ENCODE measurements at places on chromosomes 5 and 9.

GRCh38 chr9:104879555-104880309 is 48.2 kb downstream of the ABCA1 start:
- DNase-seq, result no peak

DNA sequence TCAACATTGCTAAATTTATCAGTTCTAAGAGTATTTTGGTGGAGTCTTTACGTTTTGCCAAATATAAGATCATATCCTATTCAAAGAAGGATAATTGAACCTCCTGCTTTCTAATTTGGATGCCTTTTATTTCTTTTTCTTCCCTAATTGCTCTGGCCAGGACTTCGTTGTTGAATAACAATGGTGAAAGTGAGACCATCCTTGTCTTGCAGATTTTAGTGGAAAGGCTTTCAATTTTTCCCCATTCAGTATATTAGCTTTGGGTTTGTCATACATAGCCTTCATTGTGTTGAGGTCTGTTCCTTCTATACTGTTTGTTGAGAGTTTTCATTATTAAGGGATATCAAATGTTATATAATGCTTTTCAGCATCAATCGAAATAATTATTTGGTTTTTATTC is 1974.2 kb upstream of the ACO1 start:
- no peak for DNase-seq

DNA sequence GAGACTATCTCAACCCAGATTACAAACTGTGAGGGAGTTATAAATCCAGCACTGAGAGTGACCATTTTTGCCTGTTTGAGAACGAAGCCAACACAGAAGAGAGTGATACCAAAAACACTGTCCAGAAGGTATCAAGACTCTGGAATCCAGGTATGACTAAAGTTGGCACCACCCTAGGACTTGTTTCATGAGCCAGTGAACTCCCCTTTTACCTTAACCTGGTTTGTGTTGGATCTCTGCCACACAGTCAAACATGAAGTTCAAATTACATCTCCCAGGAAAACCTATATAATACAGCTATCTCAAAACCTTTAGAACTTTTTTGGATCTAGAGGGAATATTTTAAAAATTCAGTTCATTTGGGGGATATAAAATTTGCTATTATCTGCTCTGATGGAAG is 11.4 kb downstream of the ZBTB5 start:
- DNase-seq, result no peak

DNA sequence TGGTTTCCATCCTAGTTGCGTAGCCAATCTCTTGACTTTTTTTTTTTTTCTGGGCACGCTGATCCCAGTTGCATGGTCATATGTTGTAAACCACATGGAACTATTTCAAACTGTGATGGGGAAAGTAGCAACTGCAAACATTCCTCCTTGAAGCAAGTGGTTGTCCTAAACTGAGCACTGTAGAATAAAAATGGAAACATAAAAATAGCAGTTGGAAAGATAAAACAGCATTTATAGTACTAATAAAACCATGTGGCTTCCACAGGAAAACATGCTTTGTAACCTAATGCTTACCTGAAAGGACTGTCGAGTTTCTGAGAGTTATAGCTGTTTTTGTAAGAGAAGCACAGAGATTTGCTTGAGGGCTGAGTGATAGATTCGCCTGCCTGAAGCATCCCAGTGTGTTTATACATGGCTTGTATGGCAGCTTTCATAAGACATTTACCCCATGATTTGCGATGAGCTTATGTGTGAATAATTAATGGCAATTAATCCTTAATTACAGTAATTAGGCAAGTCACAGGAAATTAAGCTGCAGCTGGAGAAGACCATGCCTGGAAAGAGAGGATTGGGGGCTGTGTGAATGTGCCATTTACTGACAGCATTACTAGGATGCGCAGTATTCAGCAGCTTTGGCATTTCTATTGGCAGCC is 136.5 kb downstream of the PBX3 start:
- no peak for DNase-seq

DNA sequence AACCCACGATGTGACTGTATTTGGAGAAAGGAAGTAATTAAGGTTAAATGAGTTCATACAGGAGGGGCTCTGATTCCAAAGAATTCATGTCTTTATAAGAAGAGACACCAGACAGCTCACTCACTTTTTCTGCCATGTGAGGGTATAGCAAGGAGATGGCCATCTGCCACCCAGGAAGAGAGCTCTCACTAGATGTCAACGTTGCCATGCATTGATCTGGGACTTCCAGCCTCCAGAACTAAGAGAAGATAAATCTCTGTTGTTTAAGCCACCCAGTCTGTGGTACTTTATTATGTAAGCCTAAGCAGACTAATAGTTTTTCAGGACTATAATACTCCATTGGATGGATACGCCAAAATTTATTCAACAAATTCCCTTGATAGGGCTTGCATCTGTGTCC is 89.8 kb upstream of the RAD23B start:
- no peak for DNase-seq

- no peak for DNase-seq
Observed at GRCh38 chr9:87644659-87645058, 81.3 kb upstream of the CTSL start.

DNA sequence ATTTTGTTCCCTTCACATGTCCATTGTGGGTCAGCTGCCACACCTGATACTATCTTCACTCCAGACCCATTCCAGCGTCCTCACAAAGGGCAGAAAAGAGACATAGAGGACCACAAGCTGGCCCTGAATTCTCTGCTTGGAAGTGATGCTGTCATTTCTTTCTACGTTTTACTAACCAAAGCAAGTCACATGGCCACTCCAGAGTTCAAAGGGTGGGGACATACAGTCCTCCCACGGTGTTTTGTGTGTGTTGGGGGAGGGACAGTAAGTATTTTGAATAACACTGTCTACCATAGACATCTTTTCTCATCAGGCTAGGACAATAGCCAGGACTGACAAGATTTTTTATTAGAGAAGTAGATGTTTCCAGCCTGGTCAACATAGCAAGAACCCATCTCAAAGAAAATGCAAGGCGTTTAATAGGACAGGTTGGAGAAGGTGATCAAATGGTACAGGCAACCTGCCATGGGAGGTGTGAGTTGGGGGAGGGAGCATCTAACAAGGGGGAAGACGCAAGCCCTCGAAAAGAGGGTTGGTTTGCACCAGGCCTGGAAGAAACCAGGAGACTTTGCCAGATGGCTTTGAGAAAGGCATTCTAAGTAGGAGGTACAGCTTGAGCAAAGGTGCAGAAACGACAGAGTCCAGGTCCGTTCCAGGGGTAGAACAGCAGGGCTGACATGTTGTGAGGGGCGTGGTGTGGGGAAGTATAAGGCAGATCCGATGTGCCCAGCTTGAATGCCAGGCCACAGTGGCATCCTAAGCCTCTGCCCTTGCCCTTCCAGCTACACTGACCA is 11.3 kb upstream of the GLIPR2 start:
- no peak for DNase-seq

GRCh38 chr9:122286764-122287163 is 22.1 kb downstream of the MRRF start:
- no peak for DNase-seq

DNA sequence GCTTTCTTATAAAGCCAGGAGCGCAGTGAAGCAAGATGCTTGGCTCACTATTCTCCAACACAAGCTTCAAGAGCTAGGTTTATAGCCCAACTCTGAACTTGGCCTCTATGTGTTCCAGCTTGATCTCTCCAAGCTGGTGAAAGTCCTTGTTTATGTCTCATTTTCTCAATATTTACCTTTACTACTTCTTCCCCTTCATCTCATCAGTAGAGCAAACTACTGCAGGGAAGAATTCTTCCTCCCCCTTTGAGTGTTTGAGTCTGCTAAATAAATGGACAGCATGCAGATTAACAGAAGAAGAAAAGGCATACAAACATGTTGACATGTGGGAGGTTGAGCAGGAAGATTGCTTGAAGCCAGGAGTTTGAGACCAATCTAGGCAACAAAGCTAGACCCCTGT is 460.7 kb downstream of the ZNF608 start:
- DNase-seq, result no peak

DNA sequence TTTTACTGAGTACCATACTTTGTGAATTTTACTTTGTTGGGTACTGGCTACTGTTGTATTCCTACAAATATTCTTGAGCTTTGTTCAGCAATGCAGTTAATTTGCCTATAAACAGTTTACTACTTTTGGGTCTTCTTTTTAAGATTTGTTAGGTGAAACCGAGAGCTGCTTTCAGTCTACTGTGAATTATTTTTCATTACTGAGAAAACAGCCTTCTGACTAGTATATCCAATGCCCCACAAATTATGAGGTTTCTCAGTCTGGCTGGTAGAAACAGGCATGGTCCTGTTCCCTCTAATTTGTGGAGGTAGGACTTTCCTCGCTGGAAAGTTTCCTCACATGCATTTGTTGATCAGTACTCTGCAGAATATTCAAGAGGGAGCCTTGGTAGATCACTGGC is 392.0 kb downstream of the ZSWIM6 start:
- no peak for DNase-seq

GRCh38 chr5:123748239-123748638 is 236.3 kb downstream of the CSNK1G3 start:
- no peak for DNase-seq

- no peak for DNase-seq
Observed at GRCh38 chr9:35691334-35691650, 1.6 kb upstream of the TPM2 start.

DNA sequence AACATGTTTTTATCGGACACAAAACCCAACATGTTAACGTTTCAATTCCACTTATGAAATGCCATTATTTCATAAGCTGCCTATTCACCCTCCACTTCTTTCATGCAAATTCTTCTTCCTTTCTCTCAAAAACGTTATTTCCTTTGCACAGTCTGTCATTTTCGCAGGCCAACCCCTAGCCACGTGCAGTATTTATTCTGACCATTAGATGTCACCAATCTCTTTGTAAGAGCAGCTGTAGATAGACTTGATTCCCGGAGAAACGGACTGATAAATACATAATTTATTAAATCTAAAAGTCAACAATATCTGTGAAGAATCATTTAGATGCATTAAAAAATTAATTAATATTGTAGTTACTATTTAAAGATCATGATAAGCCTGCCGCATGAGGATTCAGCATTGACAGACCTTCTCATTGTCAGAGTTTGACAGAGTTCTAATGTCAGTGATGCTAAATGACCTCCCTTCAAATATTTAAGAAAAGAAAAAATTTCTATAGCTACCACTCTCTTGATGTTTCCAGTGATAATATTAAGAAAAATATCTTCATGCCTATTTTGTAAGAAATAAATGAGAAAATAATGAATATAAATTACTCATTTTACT is 933.6 kb downstream of the CDH12 start:
- no peak for DNase-seq

DNA sequence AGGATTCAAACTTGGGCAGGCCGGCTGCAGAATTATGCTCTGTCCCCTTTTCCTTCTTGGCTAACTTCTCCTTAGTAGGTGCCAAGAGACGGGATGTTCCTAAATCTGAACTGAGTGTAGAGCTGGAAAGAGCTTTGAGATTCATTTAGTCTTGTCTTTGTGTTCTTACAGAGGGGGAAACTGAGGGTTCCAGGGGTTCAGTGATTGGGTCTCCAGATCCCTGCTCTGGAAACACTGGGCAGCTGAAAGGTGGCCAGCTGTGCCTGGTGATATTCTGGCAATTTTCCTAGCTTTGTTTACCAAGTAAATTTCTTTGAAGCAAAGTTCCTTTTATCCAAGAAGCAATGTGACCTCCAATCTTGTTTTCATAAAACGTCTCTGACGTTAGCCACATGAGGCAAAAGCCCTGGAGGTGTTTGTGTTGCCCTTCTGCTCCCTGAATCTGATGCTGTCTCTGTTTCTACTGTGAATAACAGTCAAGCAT is 288.7 kb downstream of the ZSWIM6 start:
- no peak for DNase-seq

GRCh38 chr5:172769616-172770373 is 1.2 kb downstream of the DUSP1 start:
- no peak for DNase-seq

DNA sequence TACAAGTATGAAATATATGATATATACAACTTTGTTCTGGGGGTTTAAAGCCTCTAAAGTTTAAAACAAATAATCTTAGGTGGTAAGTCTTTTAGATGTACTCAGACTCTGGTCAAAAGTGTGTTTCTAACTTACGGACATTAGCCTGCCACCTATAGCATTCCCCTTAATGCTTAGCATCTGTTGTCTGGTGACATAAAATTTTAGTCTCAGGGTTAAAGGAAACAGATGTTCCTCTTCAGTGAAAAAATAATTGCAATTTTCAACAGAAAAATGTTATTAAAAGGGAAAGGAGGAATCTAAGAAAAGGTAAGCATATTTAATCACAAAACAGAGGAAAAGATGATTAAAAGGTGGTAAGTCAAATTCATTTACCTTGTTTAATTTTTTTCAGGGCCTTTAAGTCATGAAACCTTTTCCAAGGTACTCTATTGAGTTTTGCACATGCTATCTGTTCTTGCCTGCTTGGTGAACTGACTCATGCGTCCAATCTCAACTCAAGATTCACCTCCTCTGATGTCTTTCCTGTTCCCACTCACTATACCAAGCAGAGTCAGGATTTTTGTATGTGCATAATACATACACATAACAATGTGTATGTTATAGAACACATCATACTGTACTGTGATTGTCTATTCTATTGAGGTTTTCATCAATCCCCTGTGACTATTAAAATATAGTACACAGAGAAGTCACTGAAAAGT is 7.9 kb downstream of the TMEM167A start:
- no peak for DNase-seq

- DNase-seq, result no peak
Observed at GRCh38 chr5:131475541-131475941, 159.5 kb downstream of the RAPGEF6 start.

- DNase-seq, result no peak
Observed at GRCh38 chr5:117463881-117464570, 889.4 kb upstream of the SEMA6A start.

DNA sequence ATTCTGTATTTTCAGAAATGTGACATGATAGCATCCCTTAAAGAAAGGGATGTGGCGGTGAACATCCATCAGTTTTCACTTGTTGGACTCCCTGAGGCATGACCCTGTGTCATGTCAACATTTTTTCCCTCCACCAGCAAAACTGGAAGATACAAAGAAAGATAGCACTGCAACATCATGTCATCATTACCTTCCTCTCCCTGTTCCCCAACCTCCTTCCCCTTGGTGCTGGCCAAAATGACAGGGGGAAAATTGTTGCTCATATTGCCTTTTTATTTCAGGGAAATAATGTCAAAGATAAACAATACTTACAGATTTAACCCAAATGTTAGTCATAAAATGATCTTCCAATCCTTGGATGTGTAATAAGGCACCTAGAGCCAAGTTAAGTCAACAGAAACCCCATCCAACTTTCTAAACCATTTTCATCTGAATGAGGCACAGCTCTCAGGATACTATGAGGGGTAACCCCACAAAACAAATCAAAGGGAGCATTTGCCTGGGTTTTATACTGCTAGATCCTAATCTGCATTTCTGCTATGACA is 644.3 kb downstream of the ACTL7B start:
- DNase-seq, result no peak

GRCh38 chr9:114007991-114008666 is 70.0 kb downstream of the AMBP start:
- no peak for DNase-seq

- no peak for DNase-seq
Observed at GRCh38 chr5:76657091-76657490, 33.9 kb upstream of the F2RL2 start.

- no peak for DNase-seq
Observed at GRCh38 chr5:131536211-131536826, 98.7 kb downstream of the RAPGEF6 start.

Data from stimulated activated CD8-positive, alpha-beta memory T cell treated with anti-CD3 and anti-CD28 coated beads, Interleukin-7, amount 100 ng/mL, for 24 hours (primary cell).